ENCODE measurements at places on chromosomes 1 and 21. TPM values are rescaled to one million over a fixed set of nuclear protein-coding genes. Genes with fewer than 3 reads are reported as not detected.

DNA sequence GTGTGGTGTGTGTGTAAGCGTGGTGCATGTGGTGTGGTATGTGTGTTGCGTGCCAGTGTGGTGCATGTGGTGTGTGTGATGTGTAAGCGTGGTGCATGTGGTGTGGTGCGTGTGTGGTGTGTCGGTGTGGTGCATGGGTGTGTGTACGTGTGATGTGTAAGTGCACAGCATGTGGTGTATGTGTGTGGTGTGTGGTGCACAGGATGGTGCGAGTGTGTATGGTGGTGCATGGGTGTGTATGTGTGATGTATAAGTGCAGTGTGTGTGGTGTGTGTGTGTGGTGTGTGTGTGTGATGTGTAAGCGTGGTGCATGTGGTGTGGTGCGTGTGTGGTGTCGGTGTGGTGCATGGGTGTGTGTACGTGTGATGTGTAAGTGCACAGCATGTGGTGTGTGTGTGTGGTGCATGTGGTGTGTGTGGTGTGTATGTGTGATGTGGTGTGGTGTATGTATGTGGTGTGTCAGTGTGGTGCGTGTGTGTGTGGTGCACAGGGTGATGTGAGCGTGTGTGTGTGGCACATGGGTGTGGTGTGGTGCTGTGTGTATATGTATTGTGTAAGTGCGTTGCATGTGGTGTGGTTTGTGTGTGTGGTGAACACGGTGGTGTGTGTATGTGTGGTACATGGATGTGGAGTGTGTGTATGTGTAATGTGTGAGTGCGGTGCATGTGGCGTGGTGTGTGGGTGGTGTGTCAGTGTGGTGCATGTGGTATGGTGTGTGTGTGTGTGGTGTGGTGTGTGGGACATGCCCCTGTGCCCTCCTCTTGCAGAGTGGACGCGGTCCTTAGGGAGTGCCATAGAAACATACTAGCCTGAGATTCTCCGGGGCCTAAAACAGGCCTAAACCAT lies 1.1 kb upstream of the C2CD2 start:
- no peaks in the 10 kb centered on the region for H3K27me3 ChIP-seq

GRCh38 chr1:113984710-113985109 lies 5.4 kb downstream of the OLFML3 start:
- H3K4me1 ChIP-seq = peaks cover 41% of the 10 kb centered on the region
- no peak overlapping the region for H3K27ac ChIP-seq
- peaks cover 3% of the 10 kb centered on the region for H3K36me3 ChIP-seq
- H3K4me3 ChIP-seq = no peak overlapping the region
- no peak for DNase-seq
- no peaks in the 10 kb centered on the region for H3K27me3 ChIP-seq

GRCh38 chr1:84735483-84735882 lies 45.2 kb upstream of the SSX2IP start:
- H3K4me1 ChIP-seq = peaks cover 3% of the 10 kb centered on the region
- no peak overlapping the region for H3K27ac ChIP-seq
- H3K27me3 ChIP-seq = no peaks in the 10 kb centered on the region
- no peaks in the 10 kb centered on the region for H3K36me3 ChIP-seq

DNA sequence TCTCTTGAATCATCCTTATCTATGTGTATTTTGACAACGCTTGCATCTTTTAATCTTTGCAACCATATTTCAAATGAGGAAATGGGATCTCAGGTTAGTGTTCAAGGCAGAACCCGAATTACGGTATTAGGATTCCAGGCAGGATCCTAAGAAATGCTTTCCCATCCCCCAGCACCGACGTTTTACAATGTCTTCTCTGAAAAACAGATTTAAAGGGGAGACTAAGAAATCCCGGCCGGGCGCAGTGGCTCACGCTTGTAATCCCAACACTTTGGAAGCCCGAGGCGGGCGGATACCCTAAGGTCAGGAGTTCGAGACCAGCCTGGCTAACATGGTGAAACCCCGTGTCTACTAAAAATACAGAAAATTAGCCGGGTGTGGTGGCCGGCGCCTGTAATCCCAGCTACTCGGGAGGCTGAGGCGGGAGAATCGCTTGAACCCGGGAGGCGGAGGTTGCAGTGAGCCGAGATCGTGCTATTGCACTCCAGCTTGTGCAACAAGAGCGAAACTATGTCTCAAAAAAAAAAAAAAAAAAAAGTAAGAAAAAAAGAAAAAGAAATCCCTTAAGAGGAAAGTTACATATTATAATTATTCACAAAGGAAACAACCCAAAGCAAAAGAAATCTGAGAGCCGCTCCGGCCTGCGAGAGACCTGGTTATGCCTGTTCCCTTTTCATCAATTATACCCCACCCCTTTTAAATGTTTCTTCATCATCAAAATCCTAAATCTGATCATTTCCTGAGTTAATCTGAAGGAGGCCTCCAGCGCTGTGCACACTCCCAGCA lies 801 bp upstream of the GORAB start:
- no peaks in the 10 kb centered on the region for H3K27me3 ChIP-seq
- H3K27ac ChIP-seq = peak overlapping the region; percentile 99

ACTN2 gene
- total RNA-seq = not detected

FMO1 gene
- not detected for total RNA-seq

REG4 gene
- not detected for total RNA-seq

DNA sequence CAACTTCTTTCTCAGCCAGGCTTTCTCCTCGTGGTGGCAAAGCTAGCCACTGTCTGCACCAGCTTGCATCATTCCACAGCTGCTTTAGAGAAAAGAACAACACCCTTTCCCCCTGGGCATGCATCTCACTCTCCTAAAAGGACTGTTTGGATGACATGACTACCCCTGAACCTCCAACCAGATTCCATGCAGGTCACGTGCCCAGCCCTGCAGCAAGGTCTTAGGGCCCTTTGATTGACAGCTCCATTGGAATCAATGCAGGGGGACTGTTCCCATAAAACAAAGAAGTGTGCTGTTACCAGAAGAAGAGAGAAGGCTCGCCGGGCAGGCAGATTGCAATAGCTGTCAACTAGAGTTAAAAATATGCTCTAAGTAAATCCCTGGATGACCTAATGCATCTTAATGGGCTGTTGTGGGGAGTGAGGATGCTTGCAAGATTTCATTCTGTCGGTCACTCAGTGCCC lies 24.4 kb downstream of the KCNA2 start:
- no peaks in the 10 kb centered on the region for H3K27me3 ChIP-seq
- H3K4me1 ChIP-seq = no peaks in the 10 kb centered on the region
- H3K36me3 ChIP-seq = no peaks in the 10 kb centered on the region

DNA sequence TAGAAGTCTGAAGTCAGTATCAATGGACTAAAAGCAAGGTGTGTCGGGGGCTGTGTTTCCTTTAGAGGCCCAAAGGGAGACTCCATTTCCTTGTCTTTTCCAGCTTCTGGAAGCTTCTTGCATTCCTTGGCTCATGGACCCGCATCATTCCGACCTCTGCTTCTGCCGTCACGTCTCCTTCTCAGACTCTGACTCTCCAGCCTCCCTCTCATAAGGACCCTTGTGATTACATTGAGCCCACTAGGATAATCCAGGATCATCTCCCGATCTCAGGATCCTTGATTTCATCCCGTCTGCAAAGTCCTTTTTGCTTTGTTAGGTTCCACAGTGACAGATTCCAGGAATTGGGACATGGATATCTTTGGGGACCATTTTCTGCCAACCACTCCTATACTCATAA lies 265.8 kb upstream of the CSF3R start:
- DNase-seq = no peak
- no peak overlapping the region for H3K27ac ChIP-seq
- no peaks in the 10 kb centered on the region for H3K4me1 ChIP-seq
- H3K36me3 ChIP-seq = no peaks in the 10 kb centered on the region

DNA sequence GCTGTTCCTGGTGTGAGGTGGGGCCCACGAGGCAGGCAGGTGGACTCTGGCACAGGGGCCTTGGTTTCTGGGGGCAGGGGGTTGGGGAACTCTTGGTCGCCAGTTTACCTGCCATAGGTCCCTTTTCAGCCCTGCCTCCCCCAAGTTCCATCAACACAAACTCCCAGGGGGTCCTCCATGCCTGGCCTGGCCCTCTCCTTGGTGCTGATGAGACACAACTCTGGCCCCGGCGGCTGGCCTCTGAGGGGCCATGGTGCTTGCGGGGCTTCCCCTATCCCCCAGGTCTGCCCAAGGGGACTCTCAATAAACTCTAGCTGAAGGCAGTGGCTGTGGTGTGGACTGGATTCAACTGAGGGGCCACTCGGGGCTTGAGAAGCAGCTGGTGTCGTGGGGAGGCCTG lies 16.0 kb downstream of the HTR6 start:
- no peak overlapping the region for H3K27ac ChIP-seq
- H3K36me3 ChIP-seq = no peaks in the 10 kb centered on the region
- no peak overlapping the region for H3K4me3 ChIP-seq
- DNase-seq = no peak

CELA3B gene
- not detected for total RNA-seq

All from osteoblast (primary cell).